ENCODE measurements at places on chromosomes 1 and 21. TPM values are rescaled to one million over a fixed set of nuclear protein-coding genes. Genes with fewer than 3 reads are reported as not detected.

DNA sequence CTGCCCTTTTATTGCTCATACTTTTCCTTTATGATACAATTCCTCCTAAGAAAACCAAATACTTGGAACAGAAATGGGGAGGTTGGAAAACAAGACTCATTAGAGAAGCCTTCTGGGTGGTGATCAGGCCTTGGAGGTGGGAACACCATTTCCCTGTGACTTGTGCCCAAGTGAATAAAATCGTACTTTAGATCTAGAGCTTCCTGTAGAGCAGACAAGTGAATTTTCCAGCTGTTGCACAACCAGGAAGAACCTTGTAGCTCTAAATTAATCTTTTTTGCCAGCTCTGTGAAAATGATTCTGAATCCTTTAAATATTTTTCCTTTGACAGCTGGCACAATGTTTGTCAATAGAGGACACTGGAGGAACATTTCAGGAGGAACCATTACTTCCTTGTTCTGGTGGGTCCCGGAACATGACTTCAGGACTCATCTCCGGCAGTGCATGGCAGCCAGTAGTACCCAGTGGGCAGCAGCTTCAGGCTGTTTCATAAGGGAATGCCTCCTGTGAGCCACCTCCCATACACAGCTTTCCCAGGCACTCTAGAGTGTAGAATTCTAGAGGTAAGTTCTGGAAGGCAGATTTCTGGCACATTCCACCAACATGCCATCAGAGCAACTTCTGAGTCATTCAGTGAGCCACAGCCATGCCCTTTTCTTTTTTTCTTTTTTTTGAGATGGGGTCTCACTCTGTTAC, 5.5 kb upstream of the SNAPIN start:
- H3K27me3 ChIP-seq, result no peaks in the 10 kb centered on the region
- H3K4me3 ChIP-seq, result no peak overlapping the region
- no peaks in the 10 kb centered on the region for H3K36me3 ChIP-seq

ERICH3 gene
- 0.46 TPM for total RNA-seq

GRCh38 chr1:227134686-227135314, 183.5 kb downstream of the CDC42BPA start:
- H3K36me3 ChIP-seq, result no peaks in the 10 kb centered on the region
- no peaks in the 10 kb centered on the region for H3K27me3 ChIP-seq

DNA sequence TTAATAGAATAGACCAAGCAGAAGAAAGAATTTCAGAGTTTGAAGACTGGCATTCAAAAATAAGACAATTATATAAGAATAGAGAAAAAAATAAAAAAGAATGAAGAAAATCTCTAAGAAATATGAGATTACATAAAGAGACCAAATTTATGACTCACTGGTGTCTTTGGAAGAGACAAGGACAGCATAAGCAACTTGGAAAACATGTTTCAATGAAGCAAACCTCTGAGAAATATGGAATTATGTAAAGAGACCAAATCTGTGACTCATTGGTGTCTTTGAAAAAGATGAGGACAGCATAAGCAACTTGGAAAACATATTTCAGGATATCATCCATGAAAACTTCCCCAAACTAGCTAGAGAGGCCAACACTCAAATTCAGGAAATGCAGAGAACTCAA, 60.4 kb upstream of the LYPLAL1 start:
- H3K4me1 ChIP-seq, result no peaks in the 10 kb centered on the region
- no peak overlapping the region for H3K4me3 ChIP-seq
- no peaks in the 10 kb centered on the region for H3K36me3 ChIP-seq
- no peak overlapping the region for H3K27ac ChIP-seq

DNA sequence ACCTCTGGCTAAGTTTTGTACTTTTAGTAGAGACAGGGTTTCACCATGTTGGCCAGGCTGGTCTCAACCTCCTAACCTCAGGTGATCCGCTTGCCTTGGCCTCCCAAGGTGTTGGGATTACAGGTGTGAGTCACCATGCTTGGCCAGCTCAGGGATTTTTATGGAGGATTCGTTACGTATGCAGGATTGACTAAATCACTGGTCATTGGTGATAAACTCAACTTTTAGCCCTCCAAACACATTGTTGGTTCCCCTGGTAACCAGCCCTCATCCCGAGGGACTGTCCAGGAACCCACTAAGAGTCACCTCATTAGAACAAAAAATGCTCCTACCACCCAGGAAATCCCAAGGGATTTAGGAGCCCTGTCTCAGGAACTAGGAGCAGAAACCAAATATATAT, 40.4 kb downstream of the ST3GAL3 start:
- H3K27me3 ChIP-seq, result no peaks in the 10 kb centered on the region
- no peak overlapping the region for H3K27ac ChIP-seq
- DNase-seq, result no peak
- H3K4me1 ChIP-seq, result no peaks in the 10 kb centered on the region
- H3K4me3 ChIP-seq, result no peak overlapping the region
- no peaks in the 10 kb centered on the region for H3K36me3 ChIP-seq

DNA sequence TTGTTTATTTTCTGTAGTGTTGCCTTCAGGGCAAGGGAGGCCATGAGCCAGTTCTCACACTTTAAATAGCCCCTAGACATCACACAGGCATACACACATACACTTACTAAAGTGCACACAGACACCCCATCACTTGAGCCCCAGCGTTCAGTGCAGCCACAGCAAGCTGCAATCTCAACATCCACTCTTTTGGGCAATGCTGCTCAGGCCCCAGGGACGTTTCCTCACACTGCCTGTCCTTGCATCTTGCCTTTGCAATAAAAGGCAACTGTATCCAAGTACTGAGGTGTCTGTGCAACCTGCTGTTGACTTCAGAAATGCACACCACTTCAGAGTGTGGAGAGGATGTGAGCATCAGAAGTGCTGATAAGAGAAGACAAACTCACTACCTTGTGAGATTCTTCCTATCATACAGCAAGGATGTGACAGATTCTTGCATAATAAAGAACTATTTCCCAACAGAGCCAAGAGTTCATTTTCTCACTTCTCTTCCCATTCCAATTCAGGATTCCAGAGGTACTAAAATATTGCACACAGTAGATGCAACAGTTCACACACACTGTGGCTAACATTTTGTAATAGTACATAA, 36.2 kb downstream of the IRF2BP2 start:
- H3K4me3 ChIP-seq, result no peak overlapping the region
- no peak for DNase-seq
- no peak overlapping the region for H3K27ac ChIP-seq
- no peaks in the 10 kb centered on the region for H3K36me3 ChIP-seq

DNA sequence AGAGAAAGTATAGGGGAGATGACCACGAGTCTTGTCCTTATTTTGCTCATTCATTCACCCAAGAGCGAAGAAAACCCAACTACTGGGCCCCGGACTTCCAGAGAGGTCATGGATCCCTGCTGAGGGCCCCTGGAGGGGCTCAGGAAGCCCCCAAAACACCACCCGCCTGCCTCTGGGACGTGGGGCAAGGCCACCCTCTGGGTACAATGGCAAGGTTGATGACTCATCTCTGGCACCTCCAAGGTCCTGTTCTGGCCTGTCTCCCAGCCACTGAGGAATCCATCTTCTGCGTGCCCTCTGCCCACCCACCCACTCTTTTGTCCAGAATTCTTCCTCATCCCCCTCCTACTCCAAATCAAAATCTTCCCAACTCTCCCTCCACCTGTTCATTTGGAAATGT, 21.3 kb upstream of the PRDM15 start:
- H3K27ac ChIP-seq, result no peak overlapping the region
- peaks cover 7% of the 10 kb centered on the region for H3K4me1 ChIP-seq
- no peaks in the 10 kb centered on the region for H3K27me3 ChIP-seq
- H3K4me3 ChIP-seq, result no peak overlapping the region

DNA sequence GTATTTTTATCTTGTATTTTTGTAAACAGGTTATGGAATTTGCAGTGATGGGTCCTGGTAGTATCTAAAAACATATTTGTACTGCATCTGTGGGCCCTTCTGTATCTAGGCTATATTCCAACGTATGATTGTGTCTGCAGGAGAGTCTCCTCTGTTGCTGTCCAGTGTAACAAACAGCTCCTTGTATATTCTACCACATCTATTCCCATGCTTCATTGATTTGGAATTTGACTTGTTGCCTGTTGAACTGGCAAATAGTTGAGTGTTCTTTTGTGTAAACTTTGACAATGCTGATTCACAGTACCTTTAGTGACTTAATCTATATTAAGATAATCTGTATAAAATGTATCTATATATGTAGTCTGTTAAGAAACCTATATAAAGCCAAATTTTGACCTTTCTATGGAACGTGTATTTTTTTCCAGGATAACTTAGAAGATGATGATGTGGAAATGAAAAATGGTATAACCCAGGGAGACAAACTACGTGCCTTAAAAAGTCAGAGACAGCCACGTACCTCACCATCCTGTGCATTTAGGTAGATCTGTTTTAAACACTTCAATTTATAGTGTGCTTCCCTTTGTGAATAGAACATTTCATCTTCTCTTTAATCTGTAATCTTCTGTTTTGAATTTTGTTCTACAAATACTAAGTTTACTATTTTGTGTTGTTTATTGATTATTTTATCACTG, 43.4 kb upstream of the GPR88 start:
- no peak for DNase-seq
- H3K4me1 ChIP-seq, result no peaks in the 10 kb centered on the region
- peaks cover 8% of the 10 kb centered on the region for H3K36me3 ChIP-seq
- no peak overlapping the region for H3K4me3 ChIP-seq
- H3K27me3 ChIP-seq, result no peaks in the 10 kb centered on the region

KCNA3 gene
- total RNA-seq, result 60.0 TPM

- H3K4me3 ChIP-seq, result no peak overlapping the region
- no peak for DNase-seq
- no peaks in the 10 kb centered on the region for H3K4me1 ChIP-seq
- H3K36me3 ChIP-seq, result no peaks in the 10 kb centered on the region
- no peak overlapping the region for H3K27ac ChIP-seq
- H3K27me3 ChIP-seq, result no peaks in the 10 kb centered on the region
Measured at GRCh38 chr21:35254765-35255138, 205.7 kb upstream of the RUNX1 start.

KRTAP10-1 gene
- not detected for total RNA-seq

DNA sequence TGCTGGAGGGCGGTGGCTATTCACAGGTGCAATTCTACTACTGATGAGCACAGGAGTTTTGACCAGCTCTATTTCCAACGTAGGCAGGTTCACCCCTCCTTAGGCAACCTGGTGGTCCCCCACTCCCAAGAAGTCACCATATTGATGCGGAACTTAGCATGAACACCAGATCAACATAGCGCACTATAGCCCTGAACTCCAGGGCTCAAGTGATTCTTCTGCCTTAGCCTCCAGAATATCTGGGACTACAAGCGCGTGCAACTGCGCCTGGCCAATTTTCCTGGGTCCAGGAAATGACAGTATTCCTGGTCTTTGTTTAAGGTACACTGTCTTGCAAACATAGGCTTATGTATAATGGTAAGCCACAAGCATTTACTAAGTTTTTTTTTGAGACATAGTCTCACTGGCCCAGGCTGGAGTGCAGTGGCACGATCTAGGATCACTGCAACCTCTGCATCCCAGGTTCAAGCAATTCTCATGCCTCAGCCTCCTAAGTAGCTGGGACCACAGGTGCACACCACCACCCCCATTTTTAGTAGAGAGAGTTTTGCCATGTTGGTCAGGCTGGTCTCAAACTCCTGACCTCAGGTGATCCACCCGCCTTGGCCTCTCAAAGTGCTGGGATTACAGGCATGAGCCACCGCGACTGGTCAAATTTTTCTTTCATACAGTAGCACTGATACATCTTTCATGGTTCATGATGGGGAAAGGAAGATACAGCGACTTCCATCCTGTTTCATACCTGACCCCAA, 12.6 kb downstream of the MCL1 start:
- peak overlapping the region; percentile 31 for H3K4me3 ChIP-seq
- H3K27me3 ChIP-seq, result no peaks in the 10 kb centered on the region
- peak overlapping the region; percentile 99 for H3K27ac ChIP-seq
- H3K36me3 ChIP-seq, result no peaks in the 10 kb centered on the region
- peaks cover 89% of the 10 kb centered on the region for H3K4me1 ChIP-seq
- DNase-seq, result peak; percentile 12

- no peak for DNase-seq
- H3K27ac ChIP-seq, result no peak overlapping the region
- H3K4me1 ChIP-seq, result no peaks in the 10 kb centered on the region
- no peaks in the 10 kb centered on the region for H3K27me3 ChIP-seq
- H3K4me3 ChIP-seq, result no peak overlapping the region
- no peaks in the 10 kb centered on the region for H3K36me3 ChIP-seq
Measured at GRCh38 chr1:63662841-63663240, 69.6 kb downstream of the PGM1 start.

- H3K4me3 ChIP-seq, result peak overlapping the region; percentile 71
- H3K36me3 ChIP-seq, result no peaks in the 10 kb centered on the region
- H3K27ac ChIP-seq, result peak overlapping the region; percentile 89
- DNase-seq, result no peak
Measured at GRCh38 chr1:18903291-18903756, 969 bp upstream of the ALDH4A1 start.

DNA sequence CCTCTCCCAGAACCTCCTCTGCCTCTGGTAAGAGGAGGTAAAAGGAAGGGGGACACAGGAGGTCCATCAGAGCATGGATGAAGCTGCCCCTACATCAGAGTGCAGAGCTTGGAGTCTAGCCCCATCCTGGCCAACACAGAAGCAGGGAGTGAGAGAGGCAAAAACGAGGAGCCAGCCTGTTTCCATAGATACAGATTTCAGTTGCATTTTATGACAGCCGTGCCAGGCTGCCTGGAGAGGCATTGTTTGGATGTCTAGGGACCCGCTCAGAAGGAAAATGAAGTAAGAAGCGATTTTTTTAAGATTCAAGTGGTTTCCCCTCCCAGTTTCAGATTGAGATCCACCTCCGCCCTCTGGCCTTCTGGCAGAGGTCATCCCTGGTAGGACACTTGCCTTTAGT, 11.5 kb upstream of the GJA8 start:
- no peak overlapping the region for H3K4me3 ChIP-seq
- H3K36me3 ChIP-seq, result no peaks in the 10 kb centered on the region
- no peaks in the 10 kb centered on the region for H3K27me3 ChIP-seq
- no peaks in the 10 kb centered on the region for H3K4me1 ChIP-seq
- H3K27ac ChIP-seq, result no peak overlapping the region
- DNase-seq, result no peak

DNA sequence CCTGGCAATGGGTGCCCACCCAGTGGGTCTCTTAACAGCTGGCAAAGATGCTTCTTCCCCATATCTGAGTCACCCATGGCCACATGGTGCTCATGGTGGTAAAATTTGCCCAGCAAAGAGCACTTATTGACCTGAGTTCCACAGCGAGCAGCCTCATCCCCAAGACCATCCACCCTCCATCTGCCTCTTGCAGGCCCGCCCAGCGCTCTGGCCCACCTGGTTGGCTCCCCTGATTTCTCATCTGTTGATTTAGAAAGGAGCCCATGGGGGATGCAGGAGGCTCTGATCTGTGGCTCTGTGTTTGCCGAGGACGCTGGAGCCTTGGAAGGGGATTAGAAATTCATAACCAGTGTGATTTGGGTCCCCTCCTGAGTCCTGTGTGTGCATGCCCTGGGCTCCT, 657.5 kb downstream of the PTPRU start:
- H3K27ac ChIP-seq, result no peak overlapping the region
- no peak for DNase-seq
- H3K4me1 ChIP-seq, result no peaks in the 10 kb centered on the region

B3GALT2 gene
- 0.07 TPM for total RNA-seq

DNA sequence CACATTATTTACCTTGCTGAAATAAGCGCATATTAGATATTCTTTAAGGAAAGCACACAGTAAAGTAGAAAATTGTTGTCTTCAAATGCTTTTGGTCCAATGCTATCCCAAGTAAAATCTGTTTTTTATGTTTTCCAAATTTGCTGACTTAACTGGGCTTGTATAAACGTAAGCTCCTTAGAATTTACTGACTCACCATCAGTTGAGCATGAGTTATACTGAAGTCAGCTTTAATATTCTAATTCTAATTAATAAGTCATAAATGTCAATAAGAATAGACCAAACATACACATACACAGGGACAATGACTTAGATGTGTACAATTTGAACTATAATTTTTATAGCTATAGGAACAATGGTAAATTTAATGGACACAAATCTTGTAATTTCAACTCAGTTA, 319.2 kb downstream of the TPR start:
- no peak overlapping the region for H3K4me3 ChIP-seq
- no peaks in the 10 kb centered on the region for H3K27me3 ChIP-seq
